ENCODE measurements at places on chromosomes 2 and 18. TPM values are rescaled to one million over a fixed set of nuclear protein-coding genes. Genes with fewer than 3 reads are reported as not detected.
A peak's percentile ranks its signal among the peaks of the same experiment; 100 is the strongest.

ST8SIA3 gene
- not detected for total RNA-seq

GRCh38 chr18:52489396-52490306 is 149.7 kb downstream of the DCC start:
- no peak for DNase-seq

GRCh38 chr2:230998882-230999281 is 3.0 kb downstream of the SPATA3 start:
- no peak for DNase-seq

- DNase-seq = no peak
Observed at GRCh38 chr2:44596537-44597320, 235.0 kb downstream of the CAMKMT start.

- peak; percentile 62 for DNase-seq
Observed at GRCh38 chr2:168118733-168119514, 128.5 kb downstream of the STK39 start.

DNA sequence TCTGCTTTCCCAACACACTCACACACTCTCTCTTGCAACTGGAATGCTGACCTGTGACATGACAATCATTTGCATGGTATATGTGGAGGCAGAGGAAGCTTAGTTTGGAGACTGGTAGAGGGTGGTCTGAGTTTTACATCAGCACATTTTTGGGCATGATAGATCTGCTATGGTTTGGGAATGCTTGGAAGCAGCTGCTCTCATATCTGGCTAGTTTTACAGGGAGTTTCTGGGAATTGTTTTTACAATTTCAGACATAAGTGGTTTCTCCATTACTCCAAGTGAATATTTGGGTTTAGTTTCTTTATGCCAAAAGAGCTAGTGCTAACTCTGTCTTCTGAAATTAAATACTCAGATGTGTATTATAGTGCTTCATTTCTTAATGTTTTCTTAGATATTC is 977.6 kb downstream of the SUCLG1 start:
- DNase-seq = no peak

DNA sequence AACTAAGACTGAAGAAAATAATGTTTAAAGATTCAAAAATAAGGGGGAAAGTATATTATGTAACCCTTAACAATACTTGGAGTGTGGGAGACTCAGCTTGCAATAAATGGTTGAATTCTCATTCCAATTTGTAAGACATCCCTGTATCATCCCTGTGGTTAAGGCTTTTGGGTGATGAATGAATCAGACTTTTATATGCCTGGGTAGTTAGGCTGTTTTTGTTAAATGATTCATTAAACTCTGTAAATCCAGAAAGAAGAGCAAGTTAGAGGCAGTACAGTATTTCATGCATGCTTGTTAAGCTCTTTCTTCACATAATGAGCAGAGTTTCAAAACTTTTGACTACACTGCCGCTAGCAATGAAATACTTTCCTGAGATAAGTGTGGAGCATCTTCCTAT is 948.8 kb downstream of the SOCS6 start:
- DNase-seq = no peak

- DNase-seq = peak; percentile 3
Observed at GRCh38 chr18:43620936-43621335, 343.6 kb upstream of the SYT4 start.

DNA sequence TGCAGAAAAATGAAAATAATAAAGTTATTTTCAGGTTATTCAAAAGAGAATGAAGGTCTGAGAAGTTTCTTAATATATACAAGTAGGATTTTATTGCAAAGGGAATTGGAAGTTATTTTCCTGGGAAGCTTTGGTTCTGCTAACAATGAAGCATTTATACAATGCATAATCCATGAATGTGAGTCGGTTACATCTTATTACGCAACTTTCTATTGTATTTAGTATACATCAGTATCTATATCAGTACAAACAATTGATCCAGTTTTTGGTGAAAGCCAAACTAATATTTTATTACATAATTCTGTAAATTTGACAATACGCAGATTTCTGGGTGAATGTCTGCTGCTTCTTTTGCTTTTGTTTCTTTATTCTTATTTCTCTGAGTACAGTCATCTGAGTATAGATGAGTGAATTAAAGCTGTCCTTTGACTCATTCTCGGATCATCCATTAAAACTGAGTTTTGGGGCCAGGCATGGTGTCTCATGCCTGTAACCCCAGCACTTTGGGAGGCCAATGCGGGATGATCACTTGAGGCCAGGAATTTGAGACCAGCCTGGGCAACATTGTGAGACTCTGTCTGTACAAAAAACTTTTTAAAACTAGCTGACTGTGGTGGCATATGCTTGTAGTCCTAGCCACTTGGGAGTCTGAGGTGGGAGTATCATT is 108.5 kb downstream of the SOCS6 start:
- DNase-seq = no peak
